CD4-positive, alpha-beta memory T cell (primary cell): ENCODE measurements at places on chromosomes 3 and 15. TPM values are rescaled to one million over a fixed set of nuclear protein-coding genes. Genes with fewer than 3 reads are reported as not detected.

CLEC3B gene
- polyA plus RNA-seq = not detected

RASSF1 gene
- 62.3 TPM for polyA plus RNA-seq

PYGO1 gene
- not detected for polyA plus RNA-seq

KATNBL1 gene
- polyA plus RNA-seq = 45.8 TPM

TYRO3 gene
- 0.11 TPM for polyA plus RNA-seq

CCR9 gene
- polyA plus RNA-seq = 3.9 TPM

ITIH1 gene
- polyA plus RNA-seq = not detected

DZIP1L gene
- polyA plus RNA-seq = not detected

ROPN1 gene
- not detected for polyA plus RNA-seq

LDHAL6B gene
- not detected for polyA plus RNA-seq

FRMD5 gene
- not detected for polyA plus RNA-seq

SLC12A1 gene
- not detected for polyA plus RNA-seq

HIGD2B gene
- polyA plus RNA-seq = not detected

SLC24A1 gene
- polyA plus RNA-seq = 0.35 TPM

MINAR1 gene
- not detected for polyA plus RNA-seq

CCR1 gene
- polyA plus RNA-seq = 0.10 TPM

ARHGEF26 gene
- 0.33 TPM for polyA plus RNA-seq

TMEM89 gene
- not detected for polyA plus RNA-seq

ADPRH gene
- polyA plus RNA-seq = 2.1 TPM

LTF gene
- polyA plus RNA-seq = not detected

MED12L gene
- polyA plus RNA-seq = not detected

ALS2CL gene
- polyA plus RNA-seq = 3.2 TPM

DHX36 gene
- polyA plus RNA-seq = 10.8 TPM

GUCA1C gene
- not detected for polyA plus RNA-seq

GOLGA6B gene
- not detected for polyA plus RNA-seq

KLHL18 gene
- polyA plus RNA-seq = 19.8 TPM

FETUB gene
- not detected for polyA plus RNA-seq

MOBP gene
- polyA plus RNA-seq = not detected

PDCD10 gene
- 105 TPM for polyA plus RNA-seq

TBC1D23 gene
- polyA plus RNA-seq = 19.0 TPM

CHST13 gene
- polyA plus RNA-seq = not detected

SERPINI1 gene
- 14.7 TPM for polyA plus RNA-seq

MAGEL2 gene
- polyA plus RNA-seq = not detected

SV2B gene
- not detected for polyA plus RNA-seq

SERPINI2 gene
- polyA plus RNA-seq = not detected

FSD2 gene
- 0.11 TPM for polyA plus RNA-seq

FAM227B gene
- polyA plus RNA-seq = 18.4 TPM

STRA6 gene
- not detected for polyA plus RNA-seq

ZNF660 gene
- not detected for polyA plus RNA-seq
